ENCODE measurements at places on chromosomes 2 and 18.

DNA sequence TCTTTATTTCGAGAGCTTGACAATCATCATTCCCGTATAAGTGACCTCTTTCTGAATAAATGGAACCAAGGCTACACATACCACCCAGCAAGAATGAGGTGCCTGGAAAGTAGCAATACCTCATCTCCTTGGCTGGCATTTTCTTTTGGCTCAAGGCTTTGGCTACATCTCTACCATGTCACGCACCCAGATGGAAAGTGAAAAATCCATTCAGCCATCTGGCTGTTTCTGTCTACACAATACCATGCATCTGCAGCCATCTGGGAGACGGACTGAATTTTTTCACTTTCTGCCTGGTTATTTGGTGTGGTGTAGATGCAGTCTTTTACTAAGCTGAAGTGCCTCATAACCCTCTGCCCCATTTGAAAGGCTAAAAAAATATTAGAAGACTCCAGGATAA lies 566.9 kb downstream of the BCL11A start:
- no peaks in the 10 kb centered on the region for H3K4me1 ChIP-seq
- no peak overlapping the region for H3K4me3 ChIP-seq
- H3K36me3 ChIP-seq, result no peaks in the 10 kb centered on the region
- no peaks in the 10 kb centered on the region for H3K27me3 ChIP-seq

DNA sequence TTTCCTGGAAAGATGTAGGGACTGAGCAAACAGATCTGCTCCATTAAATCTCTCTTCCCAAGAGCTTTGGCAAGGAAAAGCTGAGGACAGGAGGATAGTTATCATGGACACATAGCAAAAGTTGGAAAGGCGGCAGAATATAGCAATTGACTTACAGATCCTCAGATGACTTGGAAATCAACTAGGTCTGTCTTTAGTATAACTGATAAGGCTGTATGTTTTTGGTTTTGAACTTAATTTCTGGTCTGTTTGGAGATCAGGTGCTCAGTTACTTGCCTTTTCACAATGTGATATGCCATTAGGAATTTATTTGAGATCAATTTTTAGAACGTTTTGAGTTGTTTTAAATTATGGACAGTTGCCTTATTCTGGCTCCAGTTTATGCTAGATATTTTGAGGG lies 8.0 kb downstream of the RSAD2 start:
- no peak overlapping the region for H3K4me3 ChIP-seq
- H3K27ac ChIP-seq, result no peak overlapping the region
- DNase-seq, result no peak
- H3K27me3 ChIP-seq, result no peaks in the 10 kb centered on the region
- no peaks in the 10 kb centered on the region for H3K36me3 ChIP-seq
- H3K4me1 ChIP-seq, result no peaks in the 10 kb centered on the region

DNA sequence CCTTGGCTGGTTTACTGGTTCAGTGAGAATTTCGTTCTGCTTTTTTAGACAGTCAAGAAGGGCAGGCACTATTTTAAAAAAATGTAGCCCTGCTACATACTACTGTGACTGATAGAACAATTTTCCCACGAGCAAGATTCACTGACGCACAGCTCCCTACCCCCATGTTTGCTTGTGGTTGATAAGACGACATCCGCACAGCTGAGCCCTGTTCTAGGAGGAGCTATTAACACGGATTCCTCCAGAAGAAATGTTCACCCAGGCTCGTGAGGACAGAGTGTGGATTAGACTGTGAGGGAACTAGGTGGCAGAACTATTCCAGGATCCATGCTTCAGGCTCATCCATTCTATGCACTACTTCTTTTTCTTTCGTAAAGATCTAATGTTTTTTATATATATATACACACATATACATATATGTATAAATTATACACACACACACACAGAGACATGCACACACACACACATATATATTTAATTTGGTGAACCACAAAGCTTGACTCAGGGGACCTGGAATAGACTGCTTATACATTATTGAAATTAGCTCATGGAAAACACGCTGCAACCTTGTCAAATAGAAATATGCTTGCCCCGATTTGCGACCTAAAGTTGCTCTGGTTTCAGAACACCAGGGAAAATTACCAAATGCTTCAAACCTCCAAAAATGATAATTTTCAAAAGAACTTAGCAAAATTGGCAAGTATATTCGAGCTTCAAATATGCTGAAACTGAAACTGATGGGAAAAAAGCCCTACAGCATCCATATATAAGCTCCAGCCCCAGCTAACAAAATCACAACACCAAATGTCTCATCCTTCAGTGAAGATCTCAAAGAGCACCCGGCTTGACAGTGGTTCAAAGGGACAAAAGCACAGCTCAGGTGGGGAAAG lies 370.4 kb downstream of the SOCS6 start:
- H3K4me1 ChIP-seq, result no peaks in the 10 kb centered on the region
- DNase-seq, result no peak
- no peaks in the 10 kb centered on the region for H3K36me3 ChIP-seq
- H3K27me3 ChIP-seq, result no peaks in the 10 kb centered on the region

- no peaks in the 10 kb centered on the region for H3K4me1 ChIP-seq
- no peak overlapping the region for H3K27ac ChIP-seq
- no peak overlapping the region for H3K4me3 ChIP-seq
- no peaks in the 10 kb centered on the region for H3K36me3 ChIP-seq
- H3K27me3 ChIP-seq, result no peaks in the 10 kb centered on the region
- DNase-seq, result no peak
Observed at GRCh38 chr2:81276595-81276994, 972.0 kb upstream of the LRRTM1 start.

GRCh38 chr2:69017835-69018234 lies 4.9 kb downstream of the ANTXR1 start:
- H3K36me3 ChIP-seq, result no peaks in the 10 kb centered on the region
- no peak for DNase-seq
- H3K27me3 ChIP-seq, result no peaks in the 10 kb centered on the region
- no peak overlapping the region for H3K4me3 ChIP-seq

DNA sequence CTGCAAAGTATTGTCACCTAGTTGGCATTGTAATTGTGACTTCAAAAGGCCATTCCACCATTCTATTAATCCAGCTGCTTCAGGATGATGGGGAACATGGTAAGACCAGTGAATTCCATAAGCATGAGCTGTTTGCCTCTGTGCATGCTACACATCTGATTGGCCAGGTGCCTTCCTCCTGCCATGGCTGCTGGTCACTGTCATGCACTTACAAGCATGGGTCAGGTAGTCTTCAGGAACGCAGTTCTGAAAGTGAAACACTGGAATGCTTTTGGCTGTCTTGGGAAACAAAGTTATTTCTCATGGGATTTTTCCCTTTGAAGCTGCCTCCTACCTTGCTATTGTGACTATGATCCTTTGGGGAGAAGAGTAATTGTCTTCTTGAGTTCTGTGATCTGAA lies 267.6 kb downstream of the GBX2 start:
- no peaks in the 10 kb centered on the region for H3K4me1 ChIP-seq
- H3K36me3 ChIP-seq, result no peaks in the 10 kb centered on the region
- DNase-seq, result no peak
- H3K27ac ChIP-seq, result no peak overlapping the region
- no peak overlapping the region for H3K4me3 ChIP-seq

Data from breast epithelium (tissue), 4 donors.